Stimulated activated CD4-positive, alpha-beta T cell treated with anti-CD3 and anti-CD28 coated beads, Interleukin-4, amount 100 ng/mL, for 4 hours (primary cell): ENCODE measurements at places on chromosomes 2 and 18.

DNA sequence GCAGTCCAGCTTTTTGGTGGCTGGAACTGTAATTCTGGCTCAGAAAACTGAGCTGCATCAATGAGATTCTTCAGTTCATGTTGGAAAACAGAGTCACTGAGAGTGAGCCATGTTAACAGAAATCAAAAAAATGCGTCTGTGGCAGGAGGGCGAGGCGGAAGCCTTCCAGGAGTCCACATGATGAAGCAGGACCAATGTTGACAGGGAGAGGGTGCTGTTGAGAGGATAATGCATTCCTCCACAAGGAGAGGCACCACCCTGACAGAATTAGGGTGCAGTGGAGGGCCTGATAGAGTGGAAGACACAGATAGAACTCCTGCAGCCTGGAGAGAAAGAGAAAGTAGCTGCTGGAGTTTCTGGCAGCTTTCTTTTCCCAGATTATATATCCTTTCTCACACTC is 111.5 kb downstream of the MGAT5 start:
- DNase-seq, result no peak

GRCh38 chr2:73290049-73290839 is 3.1 kb downstream of the EGR4 start:
- peak; percentile 29 for DNase-seq

- DNase-seq, result no peak
Observed at GRCh38 chr2:186098821-186099220, 360.2 kb downstream of the FSIP2 start.

GRCh38 chr18:36250827-36251226 is 46.7 kb upstream of the FHOD3 start:
- DNase-seq, result no peak

- DNase-seq, result no peak
Observed at GRCh38 chr2:156423674-156424282, 12.4 kb upstream of the GPD2 start.
